Liver (tissue), 10 donors: ENCODE measurements at places on chromosomes 2 and 18.
A peak's percentile ranks its signal among the peaks of the same experiment; 100 is the strongest.

DNA sequence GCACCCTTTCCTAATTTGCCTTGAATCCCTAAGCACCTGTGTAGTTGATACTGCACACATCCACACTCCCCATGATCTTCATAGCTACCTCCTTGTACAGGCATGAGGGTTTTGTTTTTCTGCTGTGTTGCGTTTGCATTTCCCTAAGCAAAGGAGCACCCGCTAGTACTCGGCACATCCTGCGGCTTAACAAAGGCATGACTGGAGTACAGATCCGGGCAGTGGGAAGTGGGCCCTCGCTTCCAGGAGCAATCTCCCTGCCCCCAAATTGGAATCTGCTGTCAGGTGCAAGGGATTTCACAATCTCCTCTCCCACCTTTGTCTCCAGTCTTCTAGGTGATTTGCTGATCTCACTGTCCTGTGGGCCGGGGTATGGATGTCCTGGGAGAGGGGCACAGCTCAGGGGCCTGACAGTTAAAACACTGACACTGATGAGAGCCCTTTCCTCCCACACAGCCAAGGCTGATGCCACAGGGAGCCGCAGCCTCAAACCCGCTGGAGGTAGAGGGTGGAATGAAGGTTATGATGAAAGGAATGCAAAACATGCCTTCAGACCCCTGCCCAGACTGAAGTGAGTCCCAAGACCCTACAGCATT lies 98.7 kb upstream of the THOC1 start:
- no peak for DNase-seq
- H3K36me3 ChIP-seq = no peaks in the 10 kb centered on the region
- H3K4me1 ChIP-seq = no peaks in the 10 kb centered on the region
- H3K27ac ChIP-seq = no peak overlapping the region
- H3K27me3 ChIP-seq = no peaks in the 10 kb centered on the region

DNA sequence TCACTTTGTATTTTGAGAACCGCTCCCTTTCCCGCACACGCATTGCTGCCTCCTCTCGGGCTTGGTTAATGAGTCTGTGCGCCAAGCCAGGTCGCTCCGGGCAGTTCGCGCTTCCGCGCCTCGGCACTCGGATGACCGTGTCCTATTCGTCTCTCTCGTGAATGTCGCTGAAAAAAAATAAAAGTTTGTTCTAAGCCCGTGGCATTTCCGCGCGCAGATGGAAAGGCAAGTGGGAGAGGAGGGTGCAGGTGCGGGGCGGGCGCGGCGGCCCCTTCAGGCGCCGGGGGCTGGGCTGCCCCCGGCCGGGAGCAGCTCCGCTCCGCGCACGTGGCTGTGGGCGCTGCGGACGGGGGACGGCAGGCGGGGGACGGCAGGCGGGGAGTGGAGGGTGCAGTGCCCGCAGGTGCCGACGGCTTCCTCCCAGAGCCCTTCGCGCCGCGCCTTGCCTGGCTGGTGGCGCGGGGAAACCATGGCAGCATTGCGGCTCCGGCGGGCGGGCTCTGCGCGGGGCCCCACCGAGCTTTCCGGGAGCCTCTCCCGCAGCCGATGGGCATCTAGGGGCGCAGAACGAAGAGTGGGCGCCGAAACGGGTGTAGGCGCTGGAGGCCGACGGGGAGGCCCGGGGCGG lies 159.6 kb upstream of the SIX2 start:
- DNase-seq = no peak
- peaks cover 13% of the 10 kb centered on the region for H3K4me1 ChIP-seq
- H3K27me3 ChIP-seq = no peaks in the 10 kb centered on the region
- peak overlapping the region; percentile 53 for H3K4me3 ChIP-seq

DNA sequence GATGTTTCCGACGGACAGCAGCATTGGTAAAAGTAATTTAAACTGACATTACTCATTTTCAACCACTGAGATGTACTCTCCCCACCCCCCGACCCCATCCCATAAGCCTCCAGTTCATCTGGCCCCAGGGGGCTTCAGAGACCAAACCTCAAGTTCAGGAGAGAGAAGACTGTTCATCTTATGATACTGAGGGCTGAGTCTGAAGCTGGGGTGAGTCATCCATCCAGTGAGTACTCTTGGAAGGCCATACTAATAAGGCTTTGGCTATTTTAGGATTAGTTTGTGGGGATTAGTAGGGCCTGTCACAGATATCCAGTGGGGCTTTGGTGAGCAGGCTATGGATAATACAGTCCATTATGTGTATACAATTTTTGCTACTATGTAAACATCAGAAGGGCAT lies 125.3 kb upstream of the APCDD1 start:
- H3K27me3 ChIP-seq = no peaks in the 10 kb centered on the region
- no peak overlapping the region for H3K4me3 ChIP-seq
- no peak for DNase-seq
- no peaks in the 10 kb centered on the region for H3K36me3 ChIP-seq

DNA sequence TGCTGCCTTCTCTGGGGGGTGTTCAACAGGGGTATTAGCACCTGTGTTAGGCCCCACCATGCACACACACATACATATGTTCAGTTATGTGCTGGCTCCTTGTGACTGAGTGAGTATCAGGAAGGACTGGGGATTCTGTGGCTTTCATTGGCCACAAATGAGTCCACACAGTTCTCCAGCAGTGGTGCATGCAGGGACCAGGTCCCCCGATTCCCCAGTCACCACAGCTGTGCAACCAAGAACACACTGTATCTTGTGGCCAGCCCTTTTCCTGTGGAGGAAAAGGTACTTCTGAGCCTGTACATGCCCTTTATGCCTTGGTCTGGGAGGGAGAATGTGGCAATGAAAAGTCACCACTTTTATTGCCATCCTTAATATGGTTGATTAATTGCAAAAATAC lies 74.9 kb upstream of the KLF7 start:
- no peak overlapping the region for H3K4me3 ChIP-seq
- no peaks in the 10 kb centered on the region for H3K4me1 ChIP-seq
- H3K27me3 ChIP-seq = no peaks in the 10 kb centered on the region
- no peak overlapping the region for H3K27ac ChIP-seq

DNA sequence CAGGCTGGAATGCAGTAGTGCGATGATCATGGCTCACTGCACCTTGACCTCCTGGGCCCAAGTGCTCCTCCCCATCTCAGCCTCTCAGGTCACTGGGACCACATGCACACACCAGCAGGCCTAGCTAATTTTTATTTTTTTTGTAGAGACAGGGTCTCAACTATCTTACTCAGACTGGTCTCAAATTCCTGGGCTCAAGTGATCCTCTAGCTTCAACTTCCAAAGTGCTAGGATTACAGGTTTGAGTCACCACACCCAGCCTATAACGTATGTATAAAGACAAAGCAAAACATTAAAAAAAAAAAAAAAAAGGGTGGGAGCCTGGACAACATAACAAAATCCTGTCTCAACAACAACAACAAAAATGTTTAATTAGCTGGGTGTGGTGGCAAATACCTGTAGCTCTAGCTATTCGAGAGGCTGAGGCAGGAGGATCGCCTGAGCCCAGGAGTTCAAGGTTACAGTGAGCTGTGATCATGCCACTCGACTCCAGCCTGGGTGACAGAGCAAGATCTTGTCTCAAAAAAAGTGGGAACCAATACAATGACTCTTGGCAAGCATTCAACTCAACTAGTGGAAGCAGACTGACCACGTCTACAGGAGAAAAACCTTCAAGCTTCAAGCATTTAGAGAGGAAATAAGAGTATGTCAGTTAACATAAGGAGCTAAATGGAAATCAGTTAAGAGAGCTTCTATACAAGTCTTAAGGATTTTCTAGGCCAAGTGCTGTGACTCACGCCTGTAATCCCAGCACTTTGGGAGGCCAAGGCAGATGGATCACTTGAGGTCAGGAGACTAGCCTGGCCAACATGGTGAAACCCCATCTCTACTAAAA lies 2.6 kb downstream of the GTF3C2 start:
- H3K36me3 ChIP-seq = no peaks in the 10 kb centered on the region
- no peak overlapping the region for H3K4me3 ChIP-seq
- DNase-seq = no peak
- peaks cover 10% of the 10 kb centered on the region for H3K4me1 ChIP-seq

GRCh38 chr2:102839668-102840388 lies 78.0 kb downstream of the TMEM182 start:
- no peak overlapping the region for H3K4me3 ChIP-seq
- no peaks in the 10 kb centered on the region for H3K27me3 ChIP-seq
- H3K4me1 ChIP-seq = no peaks in the 10 kb centered on the region
- peak; percentile 50 for DNase-seq
- no peaks in the 10 kb centered on the region for H3K36me3 ChIP-seq

GRCh38 chr2:121128741-121129659 lies 156.0 kb downstream of the TFCP2L1 start:
- H3K36me3 ChIP-seq = no peaks in the 10 kb centered on the region
- H3K4me1 ChIP-seq = no peaks in the 10 kb centered on the region
- H3K27ac ChIP-seq = no peak overlapping the region
- no peaks in the 10 kb centered on the region for H3K27me3 ChIP-seq
- no peak overlapping the region for H3K4me3 ChIP-seq

GRCh38 chr2:212628586-212628985 lies 90.0 kb upstream of the ERBB4 start:
- no peak for DNase-seq
- H3K36me3 ChIP-seq = no peaks in the 10 kb centered on the region
- no peaks in the 10 kb centered on the region for H3K27me3 ChIP-seq

DNA sequence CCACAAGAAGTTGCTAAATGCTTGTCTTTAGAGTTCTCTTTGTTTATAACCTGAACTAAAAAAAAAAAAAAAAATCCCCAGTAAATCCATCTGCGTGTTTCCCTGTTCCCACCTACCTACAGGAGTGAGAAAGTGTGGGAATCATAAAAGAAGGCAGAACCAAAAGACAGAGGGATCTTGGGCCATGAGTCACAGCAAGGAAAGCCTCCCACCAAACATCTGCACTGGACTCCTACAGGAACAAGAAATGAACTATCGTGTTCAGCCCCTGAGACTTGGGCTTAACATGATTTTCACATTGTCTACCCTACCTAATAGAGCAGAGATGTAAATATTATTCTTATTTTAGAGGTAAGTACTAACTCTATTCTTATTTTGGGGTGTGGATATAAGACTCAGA lies 1761.2 kb upstream of the CELF4 start:
- no peak overlapping the region for H3K27ac ChIP-seq
- H3K4me3 ChIP-seq = no peak overlapping the region
- no peaks in the 10 kb centered on the region for H3K4me1 ChIP-seq
- no peaks in the 10 kb centered on the region for H3K27me3 ChIP-seq

- H3K4me3 ChIP-seq = no peak overlapping the region
- no peak overlapping the region for H3K27ac ChIP-seq
- no peaks in the 10 kb centered on the region for H3K4me1 ChIP-seq
- no peaks in the 10 kb centered on the region for H3K27me3 ChIP-seq
Measured at GRCh38 chr2:138323382-138324067, 178.0 kb upstream of the SPOPL start.

- H3K4me3 ChIP-seq = no peak overlapping the region
- H3K36me3 ChIP-seq = no peaks in the 10 kb centered on the region
- H3K27me3 ChIP-seq = no peaks in the 10 kb centered on the region
- DNase-seq = no peak
Measured at GRCh38 chr2:26605195-26605998, 35.8 kb downstream of the CIB4 start.

- H3K4me1 ChIP-seq = no peaks in the 10 kb centered on the region
- DNase-seq = no peak
- no peak overlapping the region for H3K27ac ChIP-seq
- no peak overlapping the region for H3K4me3 ChIP-seq
- H3K36me3 ChIP-seq = no peaks in the 10 kb centered on the region
- no peaks in the 10 kb centered on the region for H3K27me3 ChIP-seq
Measured at GRCh38 chr2:129347486-129348217, 631.8 kb upstream of the RAB6C start.

GRCh38 chr18:35968278-35968880 lies 4.1 kb upstream of the RMP24 start:
- no peak overlapping the region for H3K27ac ChIP-seq
- no peak overlapping the region for H3K4me3 ChIP-seq
- DNase-seq = no peak
- H3K4me1 ChIP-seq = peaks cover under 1% of the 10 kb centered on the region
- no peaks in the 10 kb centered on the region for H3K27me3 ChIP-seq

GRCh38 chr2:202269585-202269984 lies 4.0 kb downstream of the NOP58 start:
- peaks cover 9% of the 10 kb centered on the region for H3K4me1 ChIP-seq
- H3K27me3 ChIP-seq = no peaks in the 10 kb centered on the region
- no peak overlapping the region for H3K27ac ChIP-seq
- H3K4me3 ChIP-seq = no peak overlapping the region
- H3K36me3 ChIP-seq = no peaks in the 10 kb centered on the region

DNA sequence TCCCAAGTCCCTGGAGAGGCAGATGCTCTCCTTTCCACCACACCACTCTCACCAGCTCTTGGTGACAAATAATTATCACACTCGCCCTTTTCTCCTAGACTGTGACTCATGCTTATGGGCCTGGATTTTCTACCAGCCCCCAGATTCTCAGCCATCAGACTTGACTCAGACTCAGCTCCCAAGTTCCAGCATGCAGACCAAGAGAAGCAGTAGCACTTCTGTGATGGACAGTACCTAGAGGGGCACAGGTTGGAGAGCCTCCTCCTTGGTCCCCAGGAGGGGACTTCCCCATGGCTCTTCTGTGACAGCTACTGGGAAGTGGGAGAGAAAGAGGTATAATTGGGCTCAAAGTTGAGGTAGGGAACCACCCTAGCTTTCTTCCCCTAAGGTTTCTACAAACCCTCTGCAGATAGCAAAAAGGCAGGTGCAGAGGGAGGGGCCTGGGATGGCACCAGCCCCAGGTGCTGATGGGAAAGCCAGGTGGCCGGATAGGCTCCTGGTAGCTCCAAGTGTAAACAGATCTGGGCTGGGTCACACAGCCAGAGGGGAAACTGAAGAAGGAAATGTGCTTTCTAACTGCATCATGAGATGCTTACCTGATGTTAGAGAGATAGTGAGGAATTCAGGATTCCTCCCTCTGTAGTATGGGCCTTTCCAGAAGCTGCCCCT lies 4.1 kb downstream of the TCF23 start:
- no peaks in the 10 kb centered on the region for H3K4me1 ChIP-seq
- no peaks in the 10 kb centered on the region for H3K36me3 ChIP-seq
- H3K4me3 ChIP-seq = no peak overlapping the region
- H3K27ac ChIP-seq = no peak overlapping the region
- DNase-seq = no peak

- peak overlapping the region; percentile 55 for H3K4me3 ChIP-seq
- H3K27ac ChIP-seq = peak overlapping the region; percentile 64
Measured at GRCh38 chr2:144524118-144525009, 4.4 kb upstream of the ZEB2 start.

DNA sequence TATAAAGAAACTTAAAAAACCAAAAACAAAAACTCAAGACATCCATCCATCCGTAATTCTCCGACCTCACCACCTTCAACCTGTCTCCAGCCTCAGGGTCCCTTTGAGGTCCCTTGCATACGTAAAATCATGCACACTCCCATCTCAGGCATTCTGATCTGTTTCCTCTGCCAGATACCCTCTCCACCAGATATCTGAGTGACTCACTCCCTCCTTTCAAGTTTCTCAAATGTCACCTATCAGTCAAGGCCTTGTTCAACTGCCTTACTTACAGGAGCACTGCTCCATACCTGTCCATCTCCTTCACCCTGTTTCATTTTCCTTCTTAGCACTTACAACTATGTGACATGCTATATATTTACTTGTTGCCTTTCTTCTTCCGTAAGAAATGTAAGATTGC lies 369.3 kb downstream of the NBAS start:
- H3K4me1 ChIP-seq = no peaks in the 10 kb centered on the region
- H3K27ac ChIP-seq = no peak overlapping the region
- no peak for DNase-seq
- peaks cover 8% of the 10 kb centered on the region for H3K36me3 ChIP-seq

- H3K4me3 ChIP-seq = no peak overlapping the region
- no peaks in the 10 kb centered on the region for H3K4me1 ChIP-seq
- H3K27ac ChIP-seq = no peak overlapping the region
- DNase-seq = no peak
- H3K36me3 ChIP-seq = no peaks in the 10 kb centered on the region
- H3K27me3 ChIP-seq = no peaks in the 10 kb centered on the region
Measured at GRCh38 chr2:237257471-237257951, 156.5 kb downstream of the COL6A3 start.
